ENCODE measurements at places on chromosomes 3 and 15.

DNA sequence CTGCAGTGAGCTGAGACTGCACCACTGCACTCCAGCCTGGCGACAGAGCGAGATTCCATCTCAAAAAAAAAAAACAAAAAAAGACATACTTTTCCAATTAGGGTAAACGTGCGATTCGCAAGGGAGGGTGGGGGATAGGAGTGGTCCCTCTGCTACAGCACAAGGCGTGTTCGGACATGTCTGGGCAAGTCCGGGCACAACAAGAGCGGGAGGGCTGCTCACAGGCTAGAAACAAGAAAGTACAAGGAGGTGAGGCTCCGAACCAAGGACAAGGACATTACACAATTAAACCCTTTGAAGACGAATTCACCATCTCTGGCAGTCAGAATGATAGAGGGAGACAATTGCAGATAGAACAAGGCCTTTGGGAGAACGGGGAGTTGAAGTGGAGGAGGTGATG is 32.2 kb upstream of the BCL2A1 start:
- no peak for DNase-seq

GRCh38 chr15:44584162-44584749 is 47.3 kb downstream of the EIF3J start:
- DNase-seq: no peak

GRCh38 chr3:138326866-138327595 is 2.6 kb downstream of the NME9 start:
- DNase-seq: no peak

DNA sequence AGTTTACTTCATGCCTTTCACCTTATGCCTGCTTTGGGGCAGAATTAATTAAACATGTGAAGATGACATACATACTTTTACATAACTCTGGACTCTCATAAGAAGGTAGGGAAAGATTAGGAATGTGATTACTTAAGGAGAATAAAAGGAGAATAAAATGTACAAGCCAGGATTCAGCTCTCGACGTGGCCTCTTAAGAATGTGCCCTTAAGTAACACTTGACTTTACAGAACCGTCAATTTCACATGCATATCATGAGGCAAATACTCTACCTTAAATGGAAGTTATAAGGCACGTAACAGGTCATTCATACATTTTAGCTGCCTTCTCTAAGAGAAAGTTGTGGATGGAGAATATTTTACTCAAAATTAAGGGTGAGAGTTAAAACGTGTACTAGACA is 263.7 kb upstream of the LMCD1 start:
- DNase-seq: no peak

GRCh38 chr3:111768571-111769100 is 90.4 kb upstream of the PHLDB2 start:
- DNase-seq: peak; percentile 37

Data from tibial nerve (tissue), 4 donors.